Activated CD8-positive, alpha-beta memory T cell treated with anti-CD3 and anti-CD28 coated beads for 1 hour (primary cell): ENCODE measurements at places on chromosomes 11 and 22.

DNA sequence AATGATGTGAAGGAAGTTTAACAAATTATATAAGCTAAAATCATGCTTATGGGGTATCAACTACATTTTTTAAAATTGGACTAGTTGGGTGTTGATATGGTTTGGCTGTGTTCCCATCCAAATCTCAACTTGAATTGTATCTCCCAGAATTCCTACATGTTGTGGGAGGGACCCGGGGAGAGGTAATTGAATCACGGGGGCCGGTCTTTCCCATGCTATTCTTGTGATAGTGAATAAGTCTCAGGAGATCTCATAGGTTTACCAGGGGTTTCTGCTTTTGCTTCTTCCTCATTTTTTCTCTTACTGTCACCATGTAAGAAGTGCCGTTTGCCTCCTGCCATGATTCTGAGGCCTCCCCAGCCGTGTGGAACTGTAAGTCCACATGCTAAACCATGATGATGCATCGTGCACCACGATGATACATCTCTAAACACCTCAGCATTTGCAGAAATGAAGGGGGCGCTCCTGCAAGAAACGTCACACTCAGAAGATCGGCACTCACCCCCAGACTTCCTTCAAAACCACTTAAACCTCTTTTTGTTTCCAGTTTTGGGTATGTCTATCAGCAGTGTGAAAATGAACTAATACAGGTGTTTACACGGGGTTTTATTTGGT lies 340.0 kb downstream of the SHANK2 start:
- no peak for DNase-seq

GRCh38 chr11:14972581-14973495 lies 687 bp upstream of the CALCA start:
- no peak for DNase-seq

DNA sequence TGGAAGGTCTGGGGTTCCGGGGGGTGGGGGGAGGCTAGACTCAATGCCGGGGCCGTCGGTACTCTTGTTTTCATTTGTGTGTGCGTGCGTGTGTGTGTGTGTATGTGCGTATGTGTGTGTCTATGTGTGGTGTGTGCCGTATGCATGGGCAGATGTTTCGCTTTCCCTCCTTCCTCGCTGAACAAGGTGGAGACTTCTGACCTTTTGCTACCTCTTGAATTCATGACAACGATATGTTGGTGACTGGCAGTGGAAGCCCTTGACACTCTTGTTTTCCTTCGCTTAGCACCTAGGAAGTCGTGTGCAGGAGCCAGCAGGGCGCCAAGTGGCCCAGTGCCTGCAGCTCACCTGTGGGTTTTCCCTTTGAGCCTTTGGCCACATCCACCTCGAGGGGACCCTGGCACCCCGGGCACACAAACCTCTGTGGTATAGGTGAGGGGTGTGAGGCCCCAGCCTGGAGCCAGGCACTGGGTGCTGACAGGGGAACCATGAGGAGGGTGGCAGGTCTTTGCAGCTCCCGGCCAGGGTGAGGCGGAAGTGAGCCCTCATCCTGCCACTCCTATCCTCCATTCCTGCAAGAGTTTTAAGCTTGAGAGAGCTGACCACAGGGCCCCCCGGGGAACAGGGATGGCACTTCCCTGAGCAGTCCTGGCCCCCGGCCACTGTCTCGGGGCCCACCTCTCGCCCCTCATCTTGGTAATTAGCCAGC lies 19.3 kb upstream of the TMEM191C start:
- DNase-seq: no peak

GRCh38 chr11:111438168-111438567 lies 59.1 kb upstream of the POU2AF1 start:
- no peak for DNase-seq

DNA sequence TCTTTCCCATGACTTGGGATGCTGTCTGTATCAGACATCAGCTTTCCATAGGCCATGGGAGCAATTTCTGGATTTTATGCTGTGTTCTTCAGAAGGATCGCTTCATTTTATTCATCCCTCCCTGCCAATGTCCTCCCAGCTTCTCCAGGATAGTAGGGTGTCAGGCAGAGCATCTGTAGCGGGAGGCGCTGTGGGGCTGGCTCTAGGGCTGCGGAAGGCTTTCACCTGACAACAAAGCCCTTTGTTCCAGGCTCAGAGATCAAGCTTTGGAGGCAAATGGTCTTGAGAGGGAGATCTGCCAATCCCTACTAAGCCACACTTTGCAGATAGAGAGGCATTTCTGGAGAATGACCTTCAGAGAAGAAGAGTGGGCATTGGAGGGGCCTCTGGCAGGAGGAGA lies 29.5 kb upstream of the FTH1 start:
- DNase-seq: no peak

DNA sequence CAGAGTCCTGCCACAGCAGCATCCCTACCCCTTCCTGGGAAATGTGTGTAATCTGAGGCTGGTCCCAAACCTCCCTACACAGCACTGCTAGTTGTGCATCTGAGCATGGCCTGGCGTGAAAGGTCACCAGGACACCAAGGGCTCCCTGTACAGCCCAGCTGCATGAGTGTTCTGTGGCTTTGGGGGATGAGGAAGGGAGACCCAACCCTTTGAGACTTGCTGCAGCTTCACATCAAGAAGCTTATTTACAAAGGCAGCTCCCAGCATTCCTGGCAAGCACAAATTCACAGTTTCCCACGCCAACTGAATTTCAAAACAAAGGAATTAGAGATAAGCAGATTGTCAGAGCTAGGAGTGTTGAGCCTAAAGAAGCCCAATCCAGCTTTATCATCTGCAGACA lies 32.2 kb downstream of the CSNK2A3 start:
- DNase-seq: no peak

GRCh38 chr11:117354550-117354949 lies 26.9 kb downstream of the CEP164 start:
- DNase-seq: no peak

- DNase-seq: no peak
These were observed at the start of gene VSIG10L2 for GRCh38 chr11:125945797-125946520. Gene VSIG10L2, plus strand, starts transcription at chr11:125946044. Its CDS starts 12 bp downstream, at chr11:125946056.

- DNase-seq: no peak
These were observed 107.3 kb downstream of the XKR3 start for GRCh38 chr22:16717699-16718558.

- no peak for DNase-seq
These were observed 65.0 kb downstream of the LRRC32 start for GRCh38 chr11:76605338-76606074.

DNA sequence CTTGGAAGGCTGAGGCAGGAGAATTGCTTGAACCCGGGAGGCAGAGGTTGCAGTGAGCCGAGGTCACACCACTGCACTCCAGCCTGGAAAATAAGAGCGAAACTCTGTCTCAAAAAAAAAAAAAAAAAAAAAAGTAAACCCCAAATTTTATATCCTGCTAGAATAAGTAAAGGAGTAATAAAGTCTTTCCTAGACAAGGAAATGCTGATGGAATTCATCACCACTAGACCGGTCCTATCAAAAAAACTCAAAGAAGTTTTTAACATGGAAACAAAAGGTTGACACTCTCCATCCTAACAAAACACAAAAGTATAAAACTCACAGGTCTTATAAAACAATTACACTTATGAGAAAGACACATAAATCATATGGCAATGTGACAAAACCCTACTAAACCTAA lies 213.9 kb downstream of the SBF2 start:
- no peak for DNase-seq

DNA sequence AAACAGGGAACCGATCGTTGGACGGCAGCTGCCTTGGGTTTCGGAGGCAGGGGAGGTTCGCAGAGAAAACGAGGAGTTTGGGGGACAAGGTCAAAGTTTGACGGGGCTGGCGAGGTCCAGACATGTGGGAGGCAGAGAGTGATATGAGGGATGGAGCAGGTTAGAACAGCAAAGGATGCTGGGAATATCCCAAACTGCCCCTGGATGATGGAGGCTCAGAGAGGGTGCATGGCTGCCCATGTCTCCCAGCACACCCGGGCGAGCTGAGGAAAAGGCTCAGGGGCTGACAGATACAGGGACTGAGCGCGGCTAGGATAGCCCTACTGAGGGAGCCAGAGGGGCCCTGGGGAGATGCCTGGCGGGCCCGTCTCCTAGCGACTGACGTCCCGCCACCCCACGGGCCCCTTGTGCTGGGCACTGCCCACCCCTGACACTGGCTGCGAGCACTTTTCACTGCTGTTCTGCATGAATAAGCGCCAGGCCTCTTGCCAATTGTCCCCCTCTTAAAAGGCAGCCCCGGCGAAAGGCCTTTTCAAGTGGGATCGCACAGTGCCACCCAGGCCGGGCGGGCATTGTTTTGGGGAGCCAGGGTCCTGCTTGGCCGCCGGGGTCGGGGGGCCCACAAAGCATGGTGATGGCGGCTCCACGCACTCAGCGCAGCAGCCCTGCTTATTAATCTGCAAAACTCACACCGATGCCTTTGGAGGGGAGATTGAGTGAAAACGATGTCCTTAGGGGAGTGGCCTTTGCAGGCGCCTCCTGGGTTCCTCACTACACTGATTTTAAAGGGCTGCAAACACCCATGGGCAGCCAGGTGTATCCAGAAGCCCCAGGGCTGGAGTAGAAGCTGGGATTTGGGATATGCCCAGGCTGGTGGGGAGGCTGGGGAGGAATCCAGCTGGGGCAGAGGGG lies 90.0 kb upstream of the LINC01488 start:
- DNase-seq: no peak

DNA sequence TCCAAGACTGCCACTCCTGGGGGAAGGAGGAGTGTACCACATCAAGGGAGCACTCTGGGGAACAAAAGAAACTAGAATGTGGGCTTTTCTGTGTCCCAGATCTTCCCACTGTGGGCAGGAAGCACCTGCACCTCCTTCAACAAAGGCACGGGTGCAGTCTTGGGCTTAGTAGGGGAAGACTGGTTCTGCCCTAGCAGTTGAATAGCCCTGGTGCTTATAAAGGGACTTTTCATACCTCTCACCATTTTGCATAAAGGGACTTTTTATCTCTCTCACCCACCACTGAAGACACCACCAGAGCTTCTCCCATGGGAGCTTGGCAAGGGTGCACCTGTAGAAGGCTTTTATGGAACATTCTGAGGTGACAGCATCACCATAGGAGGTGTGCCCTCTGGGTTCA lies 65.8 kb upstream of the MS4A8 start:
- no peak for DNase-seq

- DNase-seq: no peak
These were observed 77.0 kb downstream of the C22orf31 start for GRCh38 chr22:28984482-28985158.

DNA sequence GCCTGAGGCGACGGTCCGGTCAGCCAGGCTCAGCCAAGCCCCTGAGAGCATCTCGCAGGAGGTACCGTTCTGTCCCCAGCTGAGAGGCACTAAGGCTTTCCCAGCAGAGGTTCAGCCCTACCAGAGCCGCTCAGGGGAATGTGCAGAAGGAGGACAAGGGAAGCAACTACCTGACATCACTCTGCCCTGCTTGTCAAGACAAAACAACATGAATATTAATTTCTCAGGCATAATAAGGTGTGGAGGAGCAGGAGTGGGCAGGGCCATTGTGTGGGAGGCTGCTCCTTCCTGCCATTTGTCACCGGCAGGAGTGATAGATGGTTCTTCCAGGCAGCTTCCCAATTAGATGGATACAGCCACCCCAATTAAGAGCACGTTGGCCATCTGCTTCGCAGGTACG lies 181.4 kb downstream of the KIRREL3 start:
- DNase-seq: no peak

GRCh38 chr11:7977232-7977917 lies 9.8 kb upstream of the EIF3F start:
- DNase-seq: no peak

GRCh38 chr11:115242982-115243381 lies 261.2 kb downstream of the CADM1 start:
- DNase-seq: no peak

GRCh38 chr22:22720724-22721261 lies 76.4 kb downstream of the GGTLC2 start:
- DNase-seq: no peak

- no peak for DNase-seq
These were observed 17.3 kb upstream of the FGF19 start for GRCh38 chr11:69721106-69721505.

DNA sequence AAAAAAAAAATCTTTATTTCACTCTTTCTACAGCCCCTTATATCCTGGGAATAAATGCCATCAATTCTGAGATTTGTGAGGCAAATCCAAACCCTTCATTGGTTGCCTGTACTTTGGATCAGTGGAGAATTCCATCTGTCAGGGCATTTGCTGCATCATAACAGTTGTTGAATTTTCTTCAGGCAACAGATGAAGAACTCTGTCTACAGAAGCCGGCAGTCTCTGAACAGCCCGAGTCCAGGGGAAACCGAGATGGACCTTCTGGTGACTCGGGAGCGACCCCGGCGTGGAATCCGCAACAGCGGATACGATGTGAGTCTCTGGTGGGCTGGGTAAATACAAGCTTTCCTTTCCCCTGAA lies 82.3 kb downstream of the C11orf91 start:
- no peak for DNase-seq

- DNase-seq: peak; percentile 21
These were observed 829 bp upstream of the ZBED5 start for GRCh38 chr11:10858439-10859325.

- no peak for DNase-seq
These were observed 15.7 kb upstream of the AIFM3 start for GRCh38 chr22:20951151-20951931.

GRCh38 chr11:81487109-81487508 lies 1246.6 kb downstream of the FAM181B start:
- no peak for DNase-seq

GRCh38 chr11:12693479-12694182 lies 19.4 kb downstream of the TEAD1 start:
- no peak for DNase-seq

GRCh38 chr22:19527321-19527721 lies 3.1 kb upstream of the CLDN5 start:
- no peak for DNase-seq
